ENCODE measurements at places on chromosomes 1 and 21. TPM values are rescaled to one million over a fixed set of nuclear protein-coding genes. Genes with fewer than 3 reads are reported as not detected.

The AGPAT3 gene
- 126 TPM for total RNA-seq

The PPCS gene
- total RNA-seq, result 41.4 TPM

The URB2 gene
- 27.0 TPM for total RNA-seq

The TLR5 gene
- 0.34 TPM for total RNA-seq

The CD244 gene
- total RNA-seq, result 0.21 TPM

The TRIM17 gene
- total RNA-seq, result 2.3 TPM

The CD5L gene
- total RNA-seq, result not detected

The F13B gene
- total RNA-seq, result not detected

- no peak for DNase-seq
- peak overlapping the region; percentile 98 for H3K4me3 ChIP-seq
- peaks cover 25% of the 10 kb centered on the region for H3K4me1 ChIP-seq
- peaks cover 10% of the 10 kb centered on the region for H3K36me3 ChIP-seq
Observed at GRCh38 chr1:161398900-161399256, 31.2 kb upstream of the CFAP126 start.

GRCh38 chr1:54309631-54310366, 96.4 kb downstream of the SSBP3 start:
- H3K4me1 ChIP-seq, result peaks cover 36% of the 10 kb centered on the region
- no peak overlapping the region for H3K4me3 ChIP-seq
- H3K36me3 ChIP-seq, result peaks cover 5% of the 10 kb centered on the region
- no peak for DNase-seq
- H3K27me3 ChIP-seq, result no peaks in the 10 kb centered on the region

GRCh38 chr1:66690666-66691381, 61.4 kb upstream of the DYNLT5 start:
- peaks cover 6% of the 10 kb centered on the region for H3K27me3 ChIP-seq
- no peak overlapping the region for H3K4me3 ChIP-seq
- no peak for DNase-seq
- no peaks in the 10 kb centered on the region for H3K36me3 ChIP-seq

GRCh38 chr1:228009116-228009827, 2.5 kb downstream of the WNT3A start:
- no peak overlapping the region for H3K27ac ChIP-seq
- H3K4me1 ChIP-seq, result peaks cover 5% of the 10 kb centered on the region
- H3K36me3 ChIP-seq, result no peaks in the 10 kb centered on the region
- H3K27me3 ChIP-seq, result peaks cover 47% of the 10 kb centered on the region
- no peak for DNase-seq

DNA sequence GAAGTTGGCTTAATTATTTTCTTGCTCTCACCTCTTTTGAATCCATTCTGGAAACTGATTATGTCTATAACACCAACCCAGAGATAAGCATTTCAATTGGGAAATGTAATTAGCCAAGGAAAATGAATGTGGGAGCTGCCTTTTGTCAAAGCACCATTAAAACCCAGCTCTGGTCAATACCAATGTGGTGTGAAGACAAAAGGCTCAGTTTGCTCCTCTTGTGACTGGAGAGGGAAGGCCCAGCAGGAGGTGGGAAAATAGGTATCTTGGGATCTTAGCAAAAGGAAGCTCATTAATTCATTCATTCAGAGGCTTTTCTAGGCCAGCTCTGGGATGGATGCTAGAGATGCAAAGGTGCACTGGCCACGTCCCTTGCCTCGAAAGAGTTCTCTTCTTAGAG, 75.0 kb upstream of the SELENON start:
- H3K4me1 ChIP-seq, result peaks cover 2% of the 10 kb centered on the region
- H3K36me3 ChIP-seq, result no peaks in the 10 kb centered on the region
- peaks cover 71% of the 10 kb centered on the region for H3K27me3 ChIP-seq
- no peak for DNase-seq
- H3K27ac ChIP-seq, result no peak overlapping the region
- no peak overlapping the region for H3K4me3 ChIP-seq

- no peak overlapping the region for H3K27ac ChIP-seq
- no peak for DNase-seq
- H3K36me3 ChIP-seq, result no peaks in the 10 kb centered on the region
- no peaks in the 10 kb centered on the region for H3K4me1 ChIP-seq
- H3K27me3 ChIP-seq, result peaks cover 5% of the 10 kb centered on the region
Observed at GRCh38 chr1:115807723-115808122, 33.2 kb downstream of the NHLH2 start.

DNA sequence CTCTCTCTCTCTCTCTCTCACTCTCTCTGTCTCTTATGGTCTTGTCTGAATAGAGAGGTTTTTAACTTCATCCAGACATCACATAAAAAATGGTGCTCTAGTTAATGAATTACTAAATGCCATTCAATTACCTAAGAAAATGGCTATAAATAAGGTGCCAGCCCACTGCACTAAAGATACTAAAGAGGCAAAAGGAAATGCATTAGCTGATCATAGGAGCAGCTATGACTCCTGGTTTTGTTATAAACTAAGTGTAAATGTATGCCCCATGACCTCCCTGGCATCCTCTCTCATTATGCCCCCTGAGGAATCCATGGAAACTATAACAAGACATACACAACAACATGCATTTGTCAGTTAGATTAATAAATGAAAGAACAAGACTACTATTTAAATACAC, 57.5 kb upstream of the PDC start:
- H3K27ac ChIP-seq, result no peak overlapping the region
- H3K4me3 ChIP-seq, result no peak overlapping the region
- H3K27me3 ChIP-seq, result no peaks in the 10 kb centered on the region

DNA sequence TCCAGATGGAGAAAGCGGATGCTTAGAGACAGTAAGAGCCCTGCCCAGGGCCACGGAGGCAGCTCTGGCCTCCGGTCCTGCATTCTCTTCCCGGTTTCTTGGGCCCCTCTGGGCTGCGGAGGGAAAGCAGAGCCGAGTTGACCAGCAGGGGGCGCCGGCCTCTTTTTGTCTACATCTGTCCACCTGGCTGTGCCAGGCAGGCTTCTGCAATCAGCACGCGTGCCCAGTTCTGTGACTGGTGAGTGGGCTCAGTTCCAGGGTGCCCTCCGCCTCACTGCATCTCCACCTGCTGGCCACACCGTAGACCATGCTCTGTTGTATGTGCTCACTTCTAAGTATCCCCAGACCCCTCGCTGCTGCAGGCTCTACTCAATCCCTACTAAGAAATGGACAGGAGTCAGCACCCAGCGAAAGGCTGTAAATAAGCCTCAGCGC, 6.7 kb upstream of the HUNK start:
- no peaks in the 10 kb centered on the region for H3K4me1 ChIP-seq
- DNase-seq, result peak; percentile 43
- no peaks in the 10 kb centered on the region for H3K36me3 ChIP-seq

DNA sequence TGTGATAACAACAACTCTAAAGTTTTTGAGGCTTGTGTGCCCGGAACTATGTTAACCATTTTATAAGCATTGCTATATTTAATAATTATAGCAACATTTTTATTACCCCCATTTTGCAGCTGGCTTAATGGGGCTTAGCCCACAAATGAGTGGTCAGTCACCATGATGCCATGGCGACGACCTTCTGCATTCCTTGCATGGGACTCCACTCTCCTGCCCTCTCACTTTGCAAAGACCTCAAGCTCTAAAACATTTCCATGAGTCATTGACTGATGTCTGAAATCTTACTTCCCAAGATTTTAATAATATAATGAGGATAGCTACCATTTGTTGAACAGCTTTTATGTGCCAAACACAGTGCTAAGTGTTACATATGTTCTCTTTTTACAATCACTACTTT, 15.4 kb downstream of the NGF start:
- no peak overlapping the region for H3K27ac ChIP-seq
- no peaks in the 10 kb centered on the region for H3K27me3 ChIP-seq
- H3K4me3 ChIP-seq, result no peak overlapping the region
- no peaks in the 10 kb centered on the region for H3K4me1 ChIP-seq
- no peaks in the 10 kb centered on the region for H3K36me3 ChIP-seq
- DNase-seq, result no peak

GRCh38 chr1:59061876-59062275, 235.0 kb upstream of the FGGY start:
- H3K4me1 ChIP-seq, result peaks cover 29% of the 10 kb centered on the region
- no peak for DNase-seq
- peaks cover 3% of the 10 kb centered on the region for H3K36me3 ChIP-seq
- no peak overlapping the region for H3K27ac ChIP-seq

DNA sequence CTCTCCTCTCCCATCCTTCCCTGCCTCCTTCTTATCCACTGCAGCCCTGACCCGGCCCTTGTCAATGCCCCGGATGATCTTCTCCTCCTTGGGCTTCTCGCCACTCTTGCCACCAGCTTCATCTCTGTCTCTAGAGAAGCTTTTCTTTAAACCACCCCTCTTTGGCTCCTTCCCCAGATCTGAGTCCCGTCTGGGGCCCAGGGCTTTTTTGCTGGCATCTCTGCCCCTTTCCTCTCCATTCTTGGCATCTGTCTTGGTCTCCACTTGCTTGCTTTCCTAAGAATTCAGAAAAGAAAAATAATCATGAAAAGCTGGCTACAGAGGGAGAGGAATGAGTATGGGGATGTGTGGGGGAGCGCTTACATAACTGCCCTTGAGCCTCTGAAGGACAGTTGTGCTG, 11.8 kb downstream of the SHISA4 start:
- no peaks in the 10 kb centered on the region for H3K36me3 ChIP-seq
- H3K4me3 ChIP-seq, result no peak overlapping the region
- DNase-seq, result no peak
- no peak overlapping the region for H3K27ac ChIP-seq
- peaks cover 11% of the 10 kb centered on the region for H3K4me1 ChIP-seq

DNA sequence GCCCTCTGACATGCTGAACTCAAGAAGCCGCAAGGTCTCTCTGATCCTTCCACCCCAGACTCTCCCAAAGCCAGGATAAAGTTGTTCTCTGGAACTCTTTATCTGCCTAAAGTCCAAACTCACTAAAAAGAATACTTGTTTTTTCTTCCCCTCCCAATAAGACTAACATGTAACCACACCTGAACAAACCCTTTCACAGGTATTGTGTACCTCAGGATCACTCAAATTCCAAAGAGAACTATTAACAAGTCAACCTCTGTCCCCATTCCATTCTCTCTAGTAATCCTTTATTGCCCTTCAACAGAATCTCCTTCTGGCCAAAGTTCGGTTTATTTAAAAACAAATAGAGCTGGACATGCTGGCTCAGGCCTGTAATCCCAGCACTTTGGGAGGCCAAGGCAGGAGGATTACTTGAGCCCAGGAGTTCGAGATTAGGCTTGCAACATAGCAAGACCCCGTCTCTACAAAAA, 4.1 kb upstream of the TOE1 start:
- no peaks in the 10 kb centered on the region for H3K27me3 ChIP-seq
- peaks cover 38% of the 10 kb centered on the region for H3K36me3 ChIP-seq
- H3K4me3 ChIP-seq, result no peak overlapping the region
- DNase-seq, result no peak
- H3K4me1 ChIP-seq, result peaks cover 32% of the 10 kb centered on the region

- peak; percentile 44 for DNase-seq
- H3K4me3 ChIP-seq, result peak within 1 kb of the TSS; percentile 81
- H3K4me1 ChIP-seq, result peaks cover 45% of the 10 kb centered on the region
Observed at GRCh38 chr1:112706505-112707220, at the start of gene RHOC. Gene RHOC, minus strand, starts transcription at chr1:112707127. Its CDS starts 3,328 bp downstream, at chr1:112703799.

GRCh38 chr21:14259747-14260146, 43.8 kb downstream of the RBM11 start:
- no peak for DNase-seq
- H3K4me3 ChIP-seq, result no peak overlapping the region
- H3K27ac ChIP-seq, result no peak overlapping the region
- H3K4me1 ChIP-seq, result peaks cover 2% of the 10 kb centered on the region

Data from activated T-helper 2 cell treated with anti-CD3 and anti-CD28 coated beads, Interferon-gamma antibody, Interleukin-2, Interleukin-4, amounts not matched to agents 10 μg/mL and 5 μg/mL and 100 μg/mL, durations not matched to agents 14 hours and 24 hours and 36 hours (primary cell).